ENCODE measurements at places on chromosomes 5 and 9.

- DNase-seq, result no peak
Observed at GRCh38 chr9:132858751-132859150, 19.3 kb downstream of the AK8 start.

- DNase-seq, result no peak
Observed at GRCh38 chr9:69715096-69715495, 42.9 kb upstream of the APBA1 start.

- DNase-seq, result no peak
Observed at GRCh38 chr9:126722922-126723806, 81.7 kb upstream of the ZBTB43 start.

- no peak for DNase-seq
Observed at GRCh38 chr5:141960018-141960417, 2.0 kb upstream of the PCDH12 start.

- no peak for DNase-seq
Observed at GRCh38 chr9:11431490-11431889, 818.7 kb upstream of the PTPRD start.

- DNase-seq, result no peak
Observed at GRCh38 chr9:136782452-136782851, 8.7 kb upstream of the TMEM141 start.

DNA sequence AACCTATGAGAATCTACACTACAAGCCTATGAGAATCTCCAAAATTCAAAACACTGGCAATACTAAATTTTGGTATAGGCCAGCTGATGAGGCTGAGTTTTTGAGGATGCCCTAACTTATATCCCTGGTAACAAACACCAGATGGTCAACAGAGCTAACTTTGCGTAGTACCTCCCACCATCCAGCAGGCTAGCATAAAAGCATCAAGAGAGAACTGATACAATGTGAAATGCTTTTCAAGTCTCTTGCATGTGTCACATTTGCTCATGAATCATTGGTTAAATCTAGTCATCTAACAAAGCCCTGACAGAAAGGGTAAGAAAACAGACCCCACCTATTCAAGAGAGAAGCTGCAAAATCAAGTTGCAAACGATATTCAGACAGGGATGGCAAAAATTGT is 1609.7 kb upstream of the CDH9 start:
- no peak for DNase-seq

- no peak for DNase-seq
Observed at GRCh38 chr9:135345775-135346433, 133.7 kb upstream of the PPP1R26 start.

GRCh38 chr5:15124871-15125568 is 253.4 kb upstream of the ANKH start:
- no peak for DNase-seq

GRCh38 chr9:93657331-93658111 is 81.1 kb downstream of the PHF2 start:
- no peak for DNase-seq

GRCh38 chr5:13529300-13529699 is 415.2 kb downstream of the DNAH5 start:
- DNase-seq, result no peak

- no peak for DNase-seq
Observed at GRCh38 chr9:116271991-116272390, 118.4 kb downstream of the PAPPA start.

DNA sequence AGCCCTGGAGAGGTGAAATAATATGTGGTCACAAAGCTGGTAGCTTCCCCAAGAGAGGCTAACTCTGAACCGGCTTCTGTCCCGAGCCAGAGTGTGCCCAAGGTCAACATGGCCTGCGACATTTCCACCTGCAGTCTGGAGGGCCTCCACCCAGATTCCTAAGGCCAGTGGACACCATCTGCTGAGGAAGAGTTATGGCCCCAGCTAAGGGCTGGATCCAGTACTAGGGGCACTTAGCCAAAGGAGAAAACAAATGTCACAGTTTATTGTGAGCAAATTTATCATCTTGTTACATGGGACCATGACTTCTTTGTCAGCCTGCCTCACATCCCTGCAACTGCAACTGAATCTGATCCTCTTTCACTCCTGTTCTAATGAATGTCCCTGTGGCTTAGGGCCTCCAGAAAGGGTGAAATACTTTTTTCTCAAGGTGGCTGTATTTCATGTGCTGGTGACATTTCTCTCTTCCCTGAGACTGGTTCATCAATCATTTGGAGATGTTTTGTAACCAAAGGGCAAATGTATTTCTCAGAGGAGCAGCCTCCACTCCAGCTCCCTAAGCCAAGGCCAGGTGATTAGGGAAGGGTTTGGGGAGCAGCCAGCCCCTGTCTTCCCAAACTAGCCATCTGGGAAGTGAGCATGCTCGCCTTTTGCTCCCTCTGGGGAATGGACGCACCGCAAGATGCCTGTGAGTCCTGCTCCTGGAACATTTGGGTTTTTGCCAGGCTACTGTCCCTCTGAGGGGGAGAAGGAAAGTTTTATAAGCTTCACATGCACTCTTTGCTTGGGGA is 148.3 kb downstream of the CMYA5 start:
- no peak for DNase-seq

DNA sequence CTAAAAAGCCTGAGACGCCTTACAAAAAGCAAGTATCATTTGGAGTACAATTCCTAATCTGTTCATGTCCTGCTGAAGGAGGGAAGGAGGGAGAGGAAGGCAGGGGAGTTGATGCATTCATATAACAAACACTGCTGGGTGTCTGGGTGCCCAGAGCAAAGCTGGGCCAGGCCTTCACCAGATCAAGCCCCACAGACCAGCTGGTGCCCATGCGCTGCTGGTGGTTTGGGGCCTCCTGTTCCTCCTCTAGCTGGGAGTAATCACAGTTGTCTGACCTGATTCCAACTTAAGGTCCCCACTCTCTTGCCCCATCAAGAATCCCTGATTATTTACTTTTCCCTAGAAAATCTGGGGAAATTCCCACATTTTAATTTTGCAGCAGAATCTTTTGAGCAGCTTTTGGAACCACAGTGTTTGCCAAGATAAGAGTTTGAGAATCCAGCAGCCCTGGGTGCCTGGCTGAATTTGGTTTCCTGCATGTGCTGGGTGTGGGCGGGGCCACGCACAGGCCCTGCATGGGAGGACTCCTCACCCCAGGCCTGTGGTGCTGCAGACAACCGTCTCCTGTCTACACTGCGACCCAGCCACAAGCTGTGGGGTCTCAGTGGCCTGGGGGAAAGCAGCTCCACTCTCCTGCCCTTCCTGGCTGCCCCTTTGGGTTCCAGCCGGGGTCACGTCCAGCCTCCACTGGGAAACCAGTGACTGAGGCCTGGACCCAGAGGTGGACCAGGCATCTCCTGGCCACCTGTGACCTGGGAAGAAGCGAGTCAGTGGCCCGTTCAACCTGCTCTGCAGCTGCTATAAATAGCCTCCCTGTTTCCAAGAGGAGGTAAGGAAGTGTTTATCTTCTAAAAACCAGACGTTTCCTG is 47.5 kb downstream of the NEURL1B start:
- no peak for DNase-seq

GRCh38 chr5:69492391-69492922 is at the start of gene OCLN:
Gene OCLN (plus strand): TSS chr5:69492790. CDS start chr5:69504245, 11,455 bp downstream.
- no peak for DNase-seq

DNA sequence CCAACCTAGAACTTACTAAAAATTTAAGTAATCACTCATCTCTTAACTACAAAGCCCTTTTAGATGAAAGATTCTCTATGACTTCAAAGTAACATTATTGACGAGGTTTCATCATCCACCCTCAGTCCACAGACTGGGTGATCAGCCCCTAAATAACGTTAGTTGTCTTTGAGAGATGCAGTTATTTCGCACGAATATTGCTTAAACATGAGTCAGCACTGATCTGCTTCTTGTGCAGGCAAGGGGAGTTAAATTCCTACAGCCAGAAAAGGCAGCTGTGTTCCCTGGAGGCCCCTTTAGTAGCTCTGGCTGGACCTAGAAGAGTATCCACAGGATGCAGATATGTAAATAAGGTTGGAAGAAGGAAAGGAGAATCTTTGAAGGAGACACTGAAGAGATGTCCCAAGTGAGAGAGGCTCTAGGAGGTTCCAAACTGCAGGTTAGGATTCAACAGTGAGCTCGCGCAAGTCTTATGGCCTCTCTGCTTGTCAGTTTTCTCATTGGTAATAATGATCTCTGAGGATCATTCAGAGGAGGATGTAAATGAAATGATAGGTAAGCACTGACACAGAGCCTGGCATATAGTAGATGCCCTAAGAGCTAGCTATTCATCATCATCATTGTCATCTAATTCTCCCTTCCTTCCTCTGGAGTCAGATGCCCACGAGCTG is 122.2 kb upstream of the MAN2A1 start:
- no peak for DNase-seq

DNA sequence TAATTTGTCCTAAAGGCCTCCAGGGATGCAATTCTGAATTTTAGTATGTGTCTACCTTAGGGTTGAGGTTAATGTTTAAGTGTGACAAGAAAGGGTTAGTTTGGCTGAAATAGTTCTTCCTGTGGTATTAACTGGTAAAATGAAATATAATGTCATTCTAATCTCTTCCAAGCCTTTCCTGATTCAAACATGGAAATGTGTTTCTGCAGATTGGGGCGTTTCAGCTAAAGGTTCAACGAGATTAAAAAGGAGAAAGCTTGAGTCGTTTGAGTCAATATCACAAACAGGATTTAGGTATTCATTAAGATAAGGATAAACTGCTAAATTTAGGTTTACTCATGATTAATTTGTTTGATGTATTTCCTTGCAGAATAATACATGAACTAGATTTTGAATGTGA is 34.4 kb upstream of the ALDOB start:
- DNase-seq, result no peak

GRCh38 chr5:6358434-6358820 is 19.9 kb downstream of the MED10 start:
- no peak for DNase-seq

- DNase-seq, result no peak
Observed at GRCh38 chr5:120450910-120451309, 13.2 kb upstream of the PRR16 start.

- DNase-seq, result no peak
Observed at GRCh38 chr5:1672396-1672795, 127.2 kb downstream of the MRPL36 start.

- no peak for DNase-seq
Observed at GRCh38 chr5:172412724-172413286, 41.5 kb downstream of the SH3PXD2B start.

GRCh38 chr9:123772374-123772773 is 157.6 kb downstream of the DENND1A start:
- no peak for DNase-seq

DNA sequence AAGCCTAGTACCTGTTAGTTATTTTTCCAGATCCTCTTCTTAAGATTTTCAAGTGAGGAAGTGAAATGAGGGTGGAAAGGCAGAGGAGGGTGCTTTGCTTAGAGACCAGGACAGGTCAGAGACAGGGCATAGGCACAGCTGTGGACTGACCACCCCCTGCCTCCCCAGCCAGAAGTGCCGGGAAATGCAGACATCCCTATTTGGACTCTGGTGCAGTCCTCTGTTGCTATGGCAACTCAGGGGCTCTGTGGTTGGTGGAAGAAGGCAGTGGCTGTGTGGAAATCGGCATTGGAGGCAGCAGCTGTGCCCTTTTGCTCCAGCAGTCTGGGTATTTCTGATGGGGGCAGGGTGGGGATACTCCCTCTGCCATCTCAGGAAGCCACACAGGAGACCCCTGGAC is 43.3 kb upstream of the NDFIP1 start:
- DNase-seq, result no peak

DNA sequence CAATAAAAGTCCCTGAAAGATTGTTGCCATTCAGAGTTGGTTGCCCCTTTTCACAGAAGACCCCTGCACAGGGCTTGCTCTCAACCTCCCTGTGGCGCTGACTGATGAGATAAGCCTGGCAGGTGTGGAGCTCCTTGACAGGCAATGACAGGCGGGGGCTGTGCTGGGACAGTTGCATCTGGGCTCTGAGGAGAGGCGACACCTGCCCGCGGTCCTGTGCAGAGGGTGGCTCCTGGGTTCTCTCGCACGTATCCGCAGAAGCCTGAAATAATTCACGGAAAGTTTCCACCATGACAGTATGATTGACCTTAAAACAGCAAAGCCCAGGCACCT is 19.8 kb upstream of the EXOC3 start:
- DNase-seq, result no peak

GRCh38 chr5:157547941-157548512 is 27.5 kb downstream of the ADAM19 start:
- DNase-seq, result no peak

DNA sequence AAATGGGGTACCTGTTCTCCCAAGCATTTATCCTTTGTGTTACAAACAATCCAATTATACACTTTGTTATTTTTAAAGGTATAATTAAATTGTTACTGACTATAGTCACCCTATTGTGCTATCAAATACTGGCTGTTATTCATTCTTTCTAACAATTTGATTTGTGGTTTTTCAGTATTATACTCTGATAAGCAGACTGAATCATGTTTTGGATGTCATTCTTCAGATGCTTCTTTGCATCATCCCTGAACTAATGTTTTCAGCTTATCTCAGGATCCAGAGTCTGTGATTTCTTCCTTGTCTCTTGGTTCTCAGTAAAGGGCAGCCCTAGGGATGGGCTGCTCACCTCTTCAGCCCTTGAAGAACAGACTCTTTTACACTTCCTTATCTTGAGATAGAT is 177.8 kb upstream of the SGCD start:
- DNase-seq, result no peak

DNA sequence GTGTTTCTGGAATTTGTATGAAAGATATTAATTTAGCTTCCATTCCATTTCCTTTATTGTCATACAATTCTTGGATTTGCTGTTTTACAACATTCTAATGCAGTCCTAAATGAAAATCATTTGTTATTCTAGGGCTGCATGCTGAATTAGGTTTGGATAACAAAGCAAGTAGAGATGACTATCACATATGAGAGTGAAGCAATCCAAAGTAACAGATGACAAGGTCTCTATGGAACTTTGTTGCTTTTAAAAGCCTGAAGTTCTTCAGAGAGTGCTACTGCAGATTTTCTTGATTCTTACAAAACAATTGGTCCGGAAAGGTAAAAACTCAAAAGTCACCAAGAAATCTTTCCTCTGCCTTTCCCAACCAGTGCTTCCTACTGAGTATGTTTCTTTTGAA is 56.9 kb upstream of the VCAN start:
- no peak for DNase-seq

- DNase-seq, result no peak
Observed at GRCh38 chr9:106414042-106414441, 448.9 kb upstream of the ZNF462 start.

DNA sequence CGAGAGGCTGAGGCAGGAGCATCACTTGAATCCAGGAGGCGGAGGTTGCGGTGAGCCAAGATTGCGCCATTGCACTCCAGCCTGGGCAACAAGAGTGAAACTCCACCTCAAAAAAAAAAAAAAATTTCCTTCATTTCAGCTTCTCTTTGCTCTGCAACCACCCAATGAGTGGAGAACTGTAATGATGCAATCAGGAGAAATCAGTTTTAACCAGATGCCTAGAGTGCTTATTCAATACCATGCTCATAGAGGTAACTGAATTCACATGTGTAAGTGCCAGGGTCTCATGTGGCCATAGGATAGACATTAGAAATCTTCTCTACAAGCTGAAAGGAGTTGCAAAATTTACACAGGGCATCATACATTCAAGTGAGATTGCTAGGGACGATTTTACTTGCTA is 70.6 kb downstream of the HMHB1 start:
- DNase-seq, result no peak

Data from stimulated activated CD4-positive, alpha-beta T cell treated with anti-CD3 and anti-CD28 coated beads, Interleukin-1b, Interleukin-23, amount 100 ng/mL, for 1 hour (primary cell).